ENCODE measurements at places on chromosomes 2 and 18.

- no peak for DNase-seq
These were observed 15.4 kb downstream of the MRPL44 start for GRCh38 chr2:223972656-223973102.

DNA sequence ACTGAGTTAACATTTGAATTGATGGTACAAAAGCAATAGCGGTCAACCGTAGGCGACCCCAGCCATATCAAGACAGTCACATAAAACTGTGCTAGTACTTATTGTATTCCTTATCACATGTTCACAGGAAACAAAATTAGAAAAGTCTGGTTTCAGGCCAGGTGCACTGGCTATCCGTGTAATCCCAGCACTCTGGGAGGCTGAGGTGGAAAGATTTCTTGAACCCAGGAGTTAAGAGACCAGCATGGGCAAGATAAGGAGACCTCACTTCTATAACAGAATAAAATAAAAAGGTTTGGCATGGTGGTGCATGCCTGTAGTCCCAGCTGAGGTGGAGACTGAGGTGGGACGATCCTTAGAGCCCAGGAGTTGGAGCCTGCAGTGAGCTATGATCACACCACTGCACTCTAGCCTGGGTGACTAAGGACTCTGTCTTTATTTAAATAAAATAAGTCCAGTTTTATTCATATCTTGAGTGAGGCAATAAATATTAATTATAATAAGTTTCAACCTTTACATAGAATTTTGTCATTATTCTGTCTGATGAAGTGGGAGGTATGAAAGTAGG lies 84.1 kb upstream of the RGPD4 start:
- DNase-seq = no peak

- no peak for DNase-seq
These were observed 155.2 kb downstream of the IRS1 start for GRCh38 chr2:226644399-226644865.

DNA sequence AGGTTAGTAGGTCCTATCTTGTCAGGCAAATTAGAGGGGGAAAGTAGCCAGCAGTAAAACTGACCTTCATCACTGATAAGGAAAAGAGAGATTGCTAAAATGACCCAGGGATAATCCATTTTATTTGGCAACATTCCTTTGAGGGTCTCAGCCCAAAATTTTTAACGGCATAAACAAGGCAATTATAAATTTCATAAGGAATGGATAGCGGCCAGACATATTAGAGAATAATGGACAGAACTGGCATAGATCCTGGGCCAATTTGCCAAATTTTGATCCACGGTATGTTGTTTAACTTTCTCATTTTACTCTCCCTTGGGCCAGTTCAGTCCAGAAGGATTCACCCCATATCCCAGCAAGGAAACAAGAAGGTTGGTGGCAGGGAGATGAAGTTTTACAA lies 170.4 kb upstream of the BCL2L11 start:
- no peak for DNase-seq

- no peak for DNase-seq
These were observed 154.6 kb downstream of the THADA start for GRCh38 chr2:43441195-43441594.

DNA sequence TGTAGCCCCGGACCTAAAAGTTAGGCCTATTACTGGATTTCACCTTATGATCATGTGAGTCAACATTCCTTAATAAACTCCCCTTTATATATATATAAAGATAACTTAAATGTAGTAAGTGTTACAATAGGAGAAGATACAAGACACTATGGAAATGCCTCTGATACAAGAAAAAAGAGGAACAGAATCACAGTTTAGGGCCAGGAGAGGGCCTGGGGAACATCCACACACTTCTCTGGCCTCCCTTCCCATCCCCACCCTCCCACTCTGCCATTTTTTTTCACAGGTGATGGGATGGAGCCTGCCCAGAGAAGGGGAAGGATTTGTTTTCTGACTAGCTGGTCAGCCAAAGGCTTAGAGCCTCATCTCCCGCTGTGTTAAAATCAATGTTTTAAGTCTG lies 6.4 kb downstream of the CDC42EP3 start:
- DNase-seq = no peak

DNA sequence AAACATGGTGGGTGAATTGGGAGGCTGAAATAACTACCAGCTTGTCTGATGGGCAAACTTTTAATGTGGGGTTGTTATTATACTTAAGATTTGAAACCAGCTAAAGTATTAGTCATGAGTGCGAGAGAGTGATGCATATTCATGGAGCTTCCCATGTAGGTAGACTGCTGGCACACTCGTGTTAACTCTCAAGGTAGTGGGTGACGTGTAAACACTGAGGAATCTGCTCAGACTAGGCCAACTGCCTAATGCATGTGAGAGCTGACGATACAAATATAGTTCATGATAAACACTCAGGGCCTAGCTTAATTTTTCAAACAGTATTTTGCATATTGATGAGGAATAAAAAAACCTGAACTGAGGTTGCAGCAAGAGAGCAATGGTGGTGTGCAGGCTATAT lies 1165.7 kb upstream of the PIK3C3 start:
- DNase-seq = no peak

DNA sequence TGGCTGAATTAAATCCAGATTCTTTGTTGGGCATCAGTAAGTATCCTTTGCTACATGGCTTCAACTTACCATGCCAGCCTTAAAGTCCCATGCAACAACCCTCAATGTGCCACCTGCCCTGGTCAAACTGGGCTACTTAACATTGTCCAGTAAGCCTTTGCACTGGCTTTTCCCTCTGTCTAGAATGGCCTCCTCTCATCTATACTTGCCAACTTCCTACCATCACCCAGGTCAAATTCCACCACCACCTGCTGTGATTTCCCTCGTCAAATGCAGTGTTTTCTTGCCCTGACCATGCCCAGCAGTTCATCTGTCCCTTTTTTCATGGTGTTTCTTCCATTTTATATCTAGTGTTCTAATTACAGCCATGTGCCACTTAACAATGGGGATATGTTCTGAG lies 5.7 kb downstream of the KLHL23 start:
- no peak for DNase-seq

DNA sequence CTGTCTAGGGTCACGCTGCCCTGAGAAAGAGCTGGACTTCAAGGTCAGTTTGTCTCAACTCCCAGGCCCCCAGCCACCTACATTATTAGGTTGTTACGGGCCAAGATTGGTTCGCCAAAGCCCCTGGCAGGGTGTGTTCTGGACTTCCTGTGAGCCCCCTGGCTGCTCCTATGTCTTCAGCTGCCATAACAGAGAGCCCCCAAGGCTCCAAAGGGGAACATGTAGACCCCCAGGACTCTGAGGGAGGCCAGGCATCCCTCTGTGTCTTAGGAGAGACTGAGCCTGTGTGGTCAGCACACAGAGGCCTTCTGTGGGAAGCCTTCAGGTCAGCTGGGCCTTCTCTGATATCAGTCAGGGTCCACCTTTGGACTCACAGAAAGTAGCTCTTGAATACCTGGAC lies 58.3 kb downstream of the INHBB start:
- DNase-seq = no peak

- no peak for DNase-seq
These were observed 81.4 kb downstream of the SNTG2 start for GRCh38 chr2:1032030-1032429.

- no peak for DNase-seq
These were observed 97.1 kb downstream of the AQP4 start for GRCh38 chr18:26768385-26768784.

GRCh38 chr2:222238072-222238471 lies 60.7 kb downstream of the PAX3 start:
- no peak for DNase-seq

GRCh38 chr2:72423756-72424155 lies 276.1 kb upstream of the CYP26B1 start:
- no peak for DNase-seq

GRCh38 chr2:178230396-178230795 lies 36.1 kb downstream of the OSBPL6 start:
- no peak for DNase-seq

- DNase-seq = no peak
These were observed 45.7 kb upstream of the ALPP start for GRCh38 chr2:232332940-232333259.

DNA sequence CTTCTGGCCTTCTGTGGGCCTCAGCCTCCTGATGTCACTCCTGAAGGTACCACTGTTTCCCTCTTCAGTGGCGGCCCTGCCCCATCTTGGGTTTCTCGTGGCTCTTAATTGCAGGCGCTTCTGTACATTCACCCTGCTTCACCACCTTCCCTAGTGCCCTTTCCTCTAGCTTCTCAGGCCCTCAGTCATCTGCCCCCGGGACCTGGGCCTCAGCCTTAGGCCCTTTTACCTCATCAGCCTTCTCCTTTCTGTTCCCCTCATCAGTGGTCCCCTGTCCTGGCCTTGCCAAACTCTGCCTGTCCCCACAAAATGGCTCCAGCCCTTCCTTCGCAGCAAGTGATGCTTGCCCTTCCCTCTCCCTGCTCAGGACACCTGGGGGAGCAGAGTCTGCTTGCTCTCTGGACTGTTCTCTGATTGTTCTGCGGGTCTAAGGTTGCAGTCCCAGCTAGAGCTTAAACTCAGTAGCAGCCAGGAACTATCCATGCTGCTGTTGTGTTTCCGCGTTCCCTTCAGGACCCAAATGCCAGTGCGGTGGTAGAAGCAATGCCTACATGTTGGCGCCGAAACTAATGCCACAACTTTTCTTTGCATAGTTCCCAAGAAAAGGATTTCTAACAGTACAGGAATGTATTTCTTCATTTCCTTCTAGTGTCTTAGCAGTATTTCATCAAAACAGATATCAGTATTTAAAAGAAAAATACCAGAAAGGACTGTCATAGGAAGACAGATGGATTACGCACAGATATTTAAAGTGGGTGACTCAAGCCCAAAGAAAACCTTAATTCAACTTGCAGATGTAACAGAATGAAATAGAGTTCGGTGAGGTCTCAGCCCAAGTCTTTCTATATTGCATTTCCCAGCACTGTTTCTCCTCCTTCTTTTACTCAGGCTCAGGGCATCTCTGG lies 7.5 kb downstream of the ASB1 start:
- DNase-seq = no peak

DNA sequence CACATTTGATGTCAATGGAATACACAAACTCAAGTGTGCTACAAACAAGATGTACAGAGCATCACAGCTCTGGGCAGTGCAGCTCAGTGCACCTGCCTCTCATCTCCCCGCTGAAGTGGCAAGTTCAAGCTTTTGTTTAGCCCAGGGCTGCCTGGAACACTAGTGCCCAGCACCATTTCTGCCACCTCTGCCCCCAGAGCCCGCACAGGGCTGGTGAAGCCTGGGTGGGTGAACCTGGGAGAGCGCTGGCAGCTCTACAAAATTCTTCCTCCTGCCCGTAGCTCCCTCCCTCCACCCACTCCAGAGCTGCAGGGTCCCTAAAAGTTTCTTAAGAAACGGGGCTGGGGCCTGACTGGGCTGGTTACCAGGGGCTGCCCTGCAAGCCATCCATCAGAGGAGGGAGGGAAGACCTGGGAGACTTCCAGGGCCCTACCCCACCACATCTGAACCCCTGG lies 1.5 kb downstream of the HES6 start:
- DNase-seq = peak; percentile 45

DNA sequence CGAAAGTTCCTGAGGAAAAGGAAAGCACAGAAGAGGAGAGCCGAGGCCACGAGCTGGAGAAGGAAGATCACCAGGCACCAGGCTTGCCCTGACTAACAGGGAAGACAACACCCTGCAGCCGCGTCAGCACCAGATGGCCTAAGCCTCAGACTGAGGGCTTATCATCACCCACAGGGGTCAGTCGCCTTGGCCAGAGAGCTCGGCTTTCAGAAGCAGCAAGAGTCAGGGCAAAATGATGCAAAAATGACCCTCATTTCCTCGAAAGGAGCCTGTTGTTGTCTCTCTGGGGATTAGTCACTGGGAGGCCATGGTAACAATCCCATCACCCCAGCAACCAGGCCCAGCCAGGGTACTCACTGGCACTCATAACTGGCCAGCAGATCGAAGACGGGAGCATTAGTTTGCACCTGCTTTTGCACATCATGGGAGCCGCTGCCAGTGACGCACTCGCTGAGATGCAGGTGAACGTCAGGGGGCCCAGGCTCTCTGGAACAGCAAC lies 42.7 kb upstream of the ZFP36L2 start:
- no peak for DNase-seq

GRCh38 chr2:30979822-30980245 lies 158.4 kb downstream of the GALNT14 start:
- no peak for DNase-seq

GRCh38 chr2:226711606-226712296 lies 87.9 kb downstream of the IRS1 start:
- no peak for DNase-seq

GRCh38 chr18:47143153-47143552 lies 7.1 kb downstream of the HDHD2 start:
- DNase-seq = no peak

DNA sequence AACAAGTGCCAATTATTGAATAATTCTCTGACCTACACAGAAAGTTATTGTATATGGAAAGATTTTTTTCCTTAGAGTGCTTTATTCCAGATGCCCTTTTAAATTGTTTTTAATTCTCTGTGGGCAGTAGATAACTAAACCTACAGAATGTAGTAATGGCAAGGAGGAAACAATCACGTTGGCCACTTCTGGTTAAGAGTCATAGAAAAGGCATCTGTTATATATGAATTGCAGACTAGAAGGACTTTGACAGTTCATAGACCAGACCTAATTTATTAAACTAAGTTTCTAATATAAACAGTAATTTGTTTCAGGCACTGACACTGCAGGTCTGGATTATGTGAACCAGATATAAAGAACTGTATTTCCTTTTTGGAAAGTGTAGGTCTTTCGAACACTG lies 607.5 kb downstream of the PLCL1 start:
- DNase-seq = no peak

- DNase-seq = peak; percentile 15
These were observed 37.7 kb upstream of the RNF103 start for GRCh38 chr2:86661333-86661732.

DNA sequence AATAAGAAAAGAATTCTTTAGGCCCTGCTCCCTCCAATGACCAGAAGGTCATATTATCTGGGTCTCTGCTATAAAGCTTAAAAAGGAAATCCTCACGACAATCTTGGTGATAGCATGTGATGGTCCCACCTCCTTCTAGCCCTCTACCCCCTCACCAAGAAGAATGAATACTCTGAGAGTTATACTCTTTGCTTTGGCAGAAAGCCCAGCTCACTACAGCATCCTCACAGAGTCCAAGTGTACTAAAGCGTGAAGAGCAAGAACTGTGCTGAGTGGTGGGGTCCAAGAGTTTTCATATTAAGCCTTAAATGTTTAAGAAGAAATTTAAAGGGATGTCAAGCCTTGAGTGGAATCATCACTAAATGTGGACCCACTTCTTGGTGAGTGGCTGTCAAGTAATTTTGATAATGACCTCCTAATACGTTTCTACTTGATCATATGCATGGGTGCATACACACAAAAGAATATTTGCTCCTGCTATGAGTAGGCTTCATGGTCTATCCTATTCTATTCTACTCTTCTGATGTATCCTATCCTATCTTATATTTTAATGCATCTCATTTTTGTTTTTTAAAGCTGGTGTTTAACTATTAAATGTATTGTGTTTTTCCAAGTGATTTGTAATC lies 16.5 kb upstream of the SERPINB7 start:
- no peak for DNase-seq

All from NCI-H526 (cell line).